ENCODE measurements at places on chromosomes 11 and 22. TPM values are rescaled to one million over a fixed set of nuclear protein-coding genes. Genes with fewer than 3 reads are reported as not detected.

MIOX gene
- not detected for total RNA-seq

OR4A16 gene
- total RNA-seq: not detected

NAALADL1 gene
- total RNA-seq: 0.03 TPM

MAJIN gene
- not detected for total RNA-seq

SMIM35 gene
- not detected for total RNA-seq

CNTF gene
- 1.2 TPM for total RNA-seq

DKK3 gene
- total RNA-seq: 11.1 TPM

GRAMD1B gene
- total RNA-seq: 45.0 TPM

TRIM29 gene
- 11.1 TPM for total RNA-seq

MICAL2 gene
- total RNA-seq: 115 TPM

UBQLN3 gene
- total RNA-seq: not detected

RASD2 gene
- 1.2 TPM for total RNA-seq

ARHGAP8 gene
- total RNA-seq: 1.3 TPM

MIAT gene
- total RNA-seq: 0.29 TPM

APOA5 gene
- not detected for total RNA-seq

DAGLA gene
- total RNA-seq: 6.2 TPM

OVOL1 gene
- total RNA-seq: not detected

KCNJ5 gene
- total RNA-seq: 0.02 TPM

CD6 gene
- total RNA-seq: 0.15 TPM

GNAZ gene
- 3.2 TPM for total RNA-seq

OR2AG1 gene
- not detected for total RNA-seq

MAPK11 gene
- 4.7 TPM for total RNA-seq

RGL4 gene
- not detected for total RNA-seq

VWCE gene
- 0.48 TPM for total RNA-seq

OR52A1 gene
- not detected for total RNA-seq

ELMOD1 gene
- total RNA-seq: 0.33 TPM

RIBC2 gene
- 3.1 TPM for total RNA-seq

MRGPRX3 gene
- not detected for total RNA-seq

ADAMTS15 gene
- 7.5 TPM for total RNA-seq

PHLDA2 gene
- total RNA-seq: 149 TPM

NUCB2 gene
- 31.7 TPM for total RNA-seq

Measured in A549 treated with CORT108297 at 1 μM for 4 hours (cell line).